ENCODE measurements at places on chromosomes 3 and 15.
A peak's percentile ranks its signal among the peaks of the same experiment; 100 is the strongest.

DNA sequence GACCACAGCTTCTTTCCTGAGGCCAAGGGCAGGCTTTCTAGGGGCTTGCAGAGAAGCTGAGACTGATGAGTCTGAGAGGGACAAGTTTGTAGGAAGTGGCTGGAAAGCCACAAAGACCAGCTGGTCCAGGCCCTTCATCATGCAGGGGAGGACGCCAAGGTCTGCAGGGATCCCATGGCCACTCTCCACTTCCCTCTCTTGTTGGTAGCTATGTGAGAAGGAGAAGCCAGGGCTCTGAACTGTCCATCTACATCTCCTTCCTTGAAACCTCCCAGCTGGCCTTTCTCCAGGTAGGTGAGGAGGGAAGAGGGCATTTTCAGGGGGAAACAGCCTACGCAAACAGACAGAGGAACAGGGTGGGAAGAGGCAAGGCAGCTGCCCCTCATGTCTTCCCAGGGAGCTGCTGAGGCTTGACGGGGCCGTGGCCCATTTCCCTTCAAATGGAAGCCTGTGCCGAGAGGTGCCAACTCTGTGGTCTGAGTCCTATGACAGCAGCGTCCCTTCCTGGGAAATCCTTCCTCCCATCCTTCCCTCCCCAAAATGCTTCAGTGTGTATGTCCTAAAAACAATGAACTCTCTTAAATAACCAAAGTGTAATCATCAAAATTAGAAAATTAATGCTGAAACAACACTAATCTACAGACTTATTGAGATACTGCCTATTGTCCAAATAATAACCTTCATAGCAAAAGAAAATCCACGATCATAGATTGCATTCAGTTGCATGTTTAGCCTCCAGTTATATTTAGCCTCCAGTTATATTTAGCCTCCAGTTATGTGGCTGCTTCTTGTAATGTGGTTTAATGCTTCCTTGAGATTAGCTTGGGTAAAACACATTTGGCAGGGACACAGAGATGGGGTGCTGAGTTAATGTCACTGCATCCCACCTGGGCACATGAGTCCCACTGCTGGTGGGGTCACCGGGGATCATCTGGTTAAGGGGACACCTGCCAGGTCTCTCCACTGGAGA is 36.0 kb downstream of the GNB5 start:
- no peak for DNase-seq

- DNase-seq = no peak
Observed at GRCh38 chr3:52032702-52033408, 23.5 kb downstream of the DUSP7 start.

DNA sequence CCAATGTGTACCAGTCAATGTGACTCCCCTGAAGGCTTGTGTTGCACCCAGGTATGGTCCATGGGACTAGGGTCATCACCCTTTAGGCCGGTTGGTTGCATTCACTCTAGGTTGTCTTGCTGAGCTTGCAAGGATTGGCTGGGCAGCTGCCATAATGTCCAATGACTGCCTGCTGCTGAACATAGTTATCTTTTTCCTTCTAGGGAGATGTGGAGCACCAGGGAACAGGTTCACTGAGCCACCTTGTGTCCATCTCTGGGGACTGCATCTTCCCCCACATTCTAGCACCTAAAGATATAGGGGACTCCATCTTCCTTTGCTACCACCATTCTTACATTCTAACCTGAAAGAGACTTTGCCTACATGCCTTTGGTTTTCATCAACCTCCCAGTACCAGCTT is 580.4 kb upstream of the TBL1XR1 start:
- DNase-seq = peak; percentile 52

GRCh38 chr3:62261121-62261520 is 112.2 kb downstream of the FEZF2 start:
- no peak for DNase-seq

DNA sequence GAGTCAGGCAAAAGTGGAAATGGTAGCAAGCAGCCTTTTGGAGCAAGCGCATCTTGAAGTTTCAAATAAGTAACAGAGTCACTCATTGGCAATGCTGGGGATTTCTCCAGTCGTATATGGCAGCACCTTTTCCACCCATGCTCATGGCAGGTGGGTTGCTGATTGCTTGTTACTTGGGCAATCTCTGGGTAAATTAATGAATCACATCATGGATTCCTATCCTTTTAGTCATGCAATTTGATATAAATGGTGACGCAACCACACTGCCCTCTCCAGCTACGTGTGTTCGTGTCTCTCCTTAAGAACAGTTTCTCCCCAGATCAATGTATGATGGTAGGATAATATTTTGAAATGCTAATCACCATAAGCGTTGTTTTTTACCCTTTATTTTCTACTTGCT is 339.9 kb upstream of the KCNH8 start:
- DNase-seq = no peak

- DNase-seq = no peak
Observed at GRCh38 chr3:175287361-175287963, 428.3 kb downstream of the NAALADL2 start.

- DNase-seq = no peak
Observed at GRCh38 chr3:64047787-64048186, 24.5 kb upstream of the PSMD6 start.

DNA sequence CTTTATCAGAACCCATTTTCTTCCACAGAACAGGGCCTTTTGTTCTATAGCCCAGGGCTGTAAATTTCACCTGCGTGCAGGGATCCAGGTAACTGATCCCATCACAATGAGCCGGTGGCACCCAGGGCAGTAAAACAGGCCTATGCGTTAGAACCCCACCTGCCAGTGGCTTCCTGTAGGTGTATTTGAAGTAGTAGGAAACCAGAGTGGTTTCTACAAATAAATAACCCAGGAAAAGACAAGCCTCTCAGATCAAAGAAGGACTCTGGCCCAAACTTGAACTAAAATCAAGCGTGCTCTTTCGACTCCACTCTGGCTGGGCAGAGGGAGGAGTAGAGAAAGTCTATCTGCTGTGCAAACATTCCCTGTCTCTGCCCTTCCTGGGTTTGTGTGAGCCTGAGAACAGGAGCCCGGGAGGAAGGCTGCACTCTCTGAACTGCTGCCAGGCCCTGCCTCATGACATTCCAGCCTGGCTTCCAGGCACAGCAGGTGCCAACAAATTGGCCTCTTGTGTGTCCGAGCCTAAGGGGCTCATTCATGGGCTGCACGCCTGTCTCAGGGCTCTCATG is 77.7 kb downstream of the CEMIP start:
- DNase-seq = no peak

GRCh38 chr3:23810343-23811184 is 4.8 kb downstream of the UBE2E1 start:
- DNase-seq = peak; percentile 79

All from ecto neural progenitor cell (in vitro differentiated cells).